ENCODE measurements at places on chromosomes 7 and 10.

- DNase-seq, result no peak
These were observed 467.5 kb downstream of the GPAM start for GRCh38 chr10:111716032-111716431.

DNA sequence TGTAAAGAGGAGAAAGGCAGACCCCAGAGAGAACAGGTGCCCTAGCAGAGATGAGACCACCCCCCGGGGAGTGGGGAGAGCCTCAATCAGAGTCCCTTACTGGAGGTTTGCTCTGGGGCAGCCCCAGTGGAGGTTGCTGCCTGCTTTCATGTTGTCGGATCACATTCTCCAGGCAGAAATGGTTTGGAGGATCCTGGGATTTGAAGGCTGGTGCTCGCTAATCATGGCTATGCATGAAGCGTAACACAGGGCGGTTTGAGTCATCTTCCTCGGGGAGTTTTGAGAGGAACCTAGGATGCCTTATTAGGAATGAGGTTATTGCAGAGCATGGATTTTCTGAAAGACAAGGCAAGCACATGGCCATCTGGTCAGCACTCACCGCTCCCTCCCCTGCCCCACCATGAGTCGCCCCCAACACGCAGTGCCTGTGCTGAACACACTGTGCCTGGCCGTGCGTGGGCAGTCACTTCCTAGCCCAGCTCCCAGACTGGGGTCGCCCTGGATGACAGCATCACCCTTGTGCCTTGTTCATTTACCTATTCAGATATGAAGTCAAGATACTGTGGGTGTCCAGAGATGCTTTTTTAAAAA lies 319.9 kb downstream of the DPP6 start:
- DNase-seq, result no peak

DNA sequence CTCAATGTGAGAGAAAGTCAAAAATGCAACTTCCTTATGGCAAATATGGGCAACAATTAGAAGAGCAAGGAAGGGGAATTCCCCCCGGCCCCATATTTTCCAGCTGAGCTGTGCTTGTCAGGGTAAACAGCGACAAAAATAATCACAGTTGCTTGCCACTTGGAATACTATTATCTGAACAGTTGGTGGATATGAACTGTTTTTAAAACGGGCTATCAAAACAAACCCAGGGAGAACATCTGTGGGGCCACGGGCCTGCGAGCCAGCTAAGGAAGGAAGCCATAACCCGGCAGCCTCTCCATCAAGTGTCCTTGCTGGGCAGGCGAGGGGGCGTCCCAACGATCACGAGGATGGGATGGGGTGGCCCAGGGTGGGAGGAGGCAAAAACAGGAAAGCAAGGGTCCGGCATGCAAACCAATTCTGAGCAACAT lies 228.4 kb downstream of the ARHGAP12 start:
- DNase-seq, result no peak

- no peak for DNase-seq
These were observed 657.4 kb upstream of the ZWINT start for GRCh38 chr10:57018452-57018851.

DNA sequence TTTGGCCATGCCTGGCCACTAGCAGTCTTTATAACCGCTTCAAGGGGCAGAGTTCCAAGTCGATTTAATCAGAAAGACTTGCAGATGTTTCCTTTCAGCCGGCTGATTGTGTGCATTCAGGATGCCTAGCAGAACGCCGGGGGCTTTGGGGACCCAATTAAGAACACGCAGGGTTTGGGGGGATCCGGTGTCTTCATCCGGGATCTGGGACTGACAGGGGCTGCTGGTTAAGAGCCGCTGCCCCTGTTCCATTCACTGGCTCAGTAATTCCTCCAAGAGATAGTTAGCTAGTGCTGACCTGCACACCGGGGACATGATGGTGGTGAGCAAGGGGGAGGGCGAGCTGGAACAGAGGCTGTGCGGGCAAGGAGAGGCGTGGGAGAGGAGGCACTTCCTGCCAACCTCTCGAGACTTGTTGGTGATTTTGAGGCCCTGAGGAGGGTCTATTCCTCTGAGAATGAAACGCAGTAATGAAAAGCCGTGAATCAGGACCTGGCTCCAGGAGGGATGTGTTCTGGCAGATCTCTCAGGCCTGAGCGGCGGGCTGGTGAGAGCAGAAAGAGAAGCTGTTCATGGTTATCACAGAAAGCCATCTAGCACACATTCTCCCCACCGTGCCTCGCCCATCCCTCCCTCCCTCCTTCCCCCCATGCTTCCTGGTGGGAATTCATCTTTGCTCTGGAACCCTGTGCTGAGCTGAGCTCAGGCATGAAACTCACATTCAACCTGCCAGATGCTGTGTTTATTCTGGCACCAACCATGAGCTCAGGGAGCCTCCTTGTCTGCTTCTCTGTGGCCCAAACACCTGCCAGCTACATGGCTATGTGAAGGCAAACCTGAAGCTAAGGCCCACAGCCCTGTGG lies 152.0 kb downstream of the CCDC3 start:
- no peak for DNase-seq

DNA sequence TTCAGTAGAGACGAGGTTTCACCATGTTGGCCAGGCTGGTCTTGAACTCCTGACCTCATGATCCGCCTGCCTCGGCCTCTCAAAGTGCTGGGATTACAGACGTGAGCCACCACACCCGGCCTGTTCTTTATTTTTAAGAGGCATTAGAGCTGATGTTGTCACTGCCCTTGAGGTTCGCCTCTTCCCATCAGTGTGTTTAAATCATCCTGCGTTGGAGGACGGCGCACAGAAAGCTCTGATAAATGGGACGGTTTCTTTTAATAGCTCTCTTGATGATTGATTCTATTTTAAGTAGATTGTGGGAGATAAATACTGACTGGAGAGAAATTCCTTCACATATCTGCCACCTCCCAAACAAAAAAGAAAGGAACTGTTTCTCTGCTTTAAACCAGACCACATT lies 29.0 kb downstream of the UPP1 start:
- no peak for DNase-seq

- DNase-seq, result no peak
These were observed 711 bp downstream of the KIF20B start for GRCh38 chr10:89702121-89702480.

DNA sequence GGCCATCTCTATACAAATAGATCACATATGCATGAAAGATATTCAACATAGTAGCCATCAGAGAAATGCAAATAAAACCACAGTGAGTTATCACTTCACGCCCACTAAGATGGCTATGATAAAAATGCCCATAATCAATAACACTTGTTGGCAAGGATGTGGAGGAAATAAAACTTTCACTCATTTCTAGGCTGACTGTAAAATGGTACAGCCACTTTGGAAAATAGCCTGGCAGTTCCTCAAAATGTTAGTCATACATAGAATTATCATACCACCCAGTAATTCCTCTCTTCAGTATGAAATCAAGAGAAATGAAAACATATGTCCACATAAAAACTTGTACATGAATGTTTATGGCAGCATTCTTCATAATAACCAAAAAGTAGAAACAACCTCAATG lies 324.9 kb downstream of the LRRTM3 start:
- no peak for DNase-seq

DNA sequence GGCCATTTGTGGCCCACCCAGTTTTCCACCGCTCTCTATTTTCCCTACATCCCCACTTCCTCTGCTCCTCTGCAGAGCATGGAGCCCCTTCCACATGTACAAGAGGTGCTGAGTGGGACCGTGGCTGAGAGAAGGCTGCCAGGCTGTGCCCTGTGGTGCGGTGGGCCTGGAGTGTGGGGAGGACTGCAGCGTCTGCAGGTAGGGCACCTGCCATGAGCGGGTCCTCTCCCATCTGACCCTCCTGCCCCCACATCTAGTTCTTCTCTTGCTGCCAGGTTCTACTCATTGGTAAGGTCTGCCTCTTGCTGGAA lies 145.6 kb upstream of the FAM20C start:
- no peak for DNase-seq

DNA sequence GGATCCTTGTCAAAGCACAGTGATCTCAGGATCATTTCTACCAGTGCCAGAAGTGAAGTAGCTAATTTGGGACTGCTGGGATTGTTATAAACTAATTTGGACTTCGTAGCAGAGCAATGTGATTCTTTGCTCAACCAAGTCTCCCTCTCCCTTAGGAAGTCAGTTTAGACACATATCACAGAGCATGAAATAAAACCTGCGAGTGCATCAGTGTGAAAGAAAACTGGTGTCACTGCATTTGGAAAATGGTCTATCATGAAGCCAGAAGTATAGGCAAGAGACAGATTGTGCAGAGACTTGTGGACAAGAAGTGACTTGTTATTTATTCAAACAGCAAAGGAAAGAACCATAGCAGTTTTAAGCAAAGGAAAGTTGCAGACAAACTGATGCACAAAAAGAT lies 560.5 kb upstream of the NRG3 start:
- DNase-seq, result no peak

DNA sequence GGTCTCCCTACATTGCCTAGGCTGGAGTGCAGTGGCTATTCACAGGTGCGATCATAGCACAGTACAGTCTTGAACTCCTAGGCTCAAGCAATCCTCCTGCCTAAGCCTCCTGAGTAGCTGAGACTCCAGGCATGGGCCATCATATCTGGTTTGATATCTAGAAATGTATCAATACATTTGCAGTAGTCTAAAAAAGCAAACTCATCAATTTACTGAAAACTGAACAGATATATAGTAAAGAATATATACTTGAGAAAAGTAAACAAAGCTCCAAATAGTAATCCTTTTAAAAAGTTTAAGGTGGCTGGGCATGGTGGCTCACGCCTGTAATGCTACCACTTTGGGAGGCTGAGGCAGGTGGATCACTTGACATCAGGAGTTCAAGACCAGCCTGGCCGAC lies 57.1 kb upstream of the KMT2C start:
- DNase-seq, result no peak
